ENCODE measurements at places on chromosomes 7 and 10. TPM values are rescaled to one million over a fixed set of nuclear protein-coding genes. Genes with fewer than 3 reads are reported as not detected.

CYP2W1 gene
- not detected for total RNA-seq

PPP1R3A gene
- total RNA-seq = not detected

STEAP1 gene
- 4.1 TPM for total RNA-seq

TEX36 gene
- total RNA-seq = not detected

LRIT1 gene
- total RNA-seq = not detected

GHRHR gene
- not detected for total RNA-seq

UCMA gene
- not detected for total RNA-seq

SPDYE2 gene
- not detected for total RNA-seq

ALOX5 gene
- 22.8 TPM for total RNA-seq

DGKI gene
- 1.00 TPM for total RNA-seq

NKX1-2 gene
- not detected for total RNA-seq

TLX1 gene
- not detected for total RNA-seq

CPA2 gene
- total RNA-seq = 0.48 TPM
